Body of pancreas (tissue), 4 donors: ENCODE measurements at places on chromosomes 13 and 19.
A peak's percentile ranks its signal among the peaks of the same experiment; 100 is the strongest.

DNA sequence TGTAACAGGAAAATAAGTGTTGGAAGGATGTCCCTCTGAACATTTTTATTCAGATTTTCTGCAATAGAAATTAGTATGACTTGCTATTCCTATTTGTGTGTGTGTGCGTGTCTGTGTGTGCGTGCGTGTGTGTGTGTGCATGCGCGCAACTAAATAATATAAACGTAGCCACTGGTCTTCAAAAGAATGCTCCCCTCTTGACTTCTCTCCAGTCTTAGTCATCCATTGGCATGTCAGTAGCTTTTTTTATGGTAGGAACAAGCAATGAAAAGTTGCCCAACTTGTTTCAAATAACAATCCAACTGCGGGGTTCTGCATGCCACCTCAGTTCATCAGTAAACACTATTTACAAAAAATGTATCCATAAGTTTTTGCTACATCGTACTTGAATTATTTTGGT is 249.6 kb downstream of the GPC6 start:
- H3K4me3 ChIP-seq: no peak overlapping the region
- H3K36me3 ChIP-seq: no peaks in the 10 kb centered on the region
- H3K27ac ChIP-seq: no peak overlapping the region
- no peaks in the 10 kb centered on the region for H3K27me3 ChIP-seq
- DNase-seq: no peak

- no peaks in the 10 kb centered on the region for H3K36me3 ChIP-seq
- H3K4me1 ChIP-seq: no peaks in the 10 kb centered on the region
- H3K27me3 ChIP-seq: no peaks in the 10 kb centered on the region
- DNase-seq: no peak
These were observed 1744.8 kb upstream of the MIR17HG start for GRCh38 chr13:89602655-89603054.

GRCh38 chr13:73000027-73000674 is 58.7 kb upstream of the KLF5 start:
- no peak overlapping the region for H3K4me3 ChIP-seq
- H3K27me3 ChIP-seq: no peaks in the 10 kb centered on the region
- DNase-seq: no peak

- DNase-seq: no peak
- H3K4me3 ChIP-seq: no peak overlapping the region
- H3K27ac ChIP-seq: no peak overlapping the region
- peaks cover 11% of the 10 kb centered on the region for H3K4me1 ChIP-seq
- H3K27me3 ChIP-seq: no peaks in the 10 kb centered on the region
These were observed 596 bp downstream of the CEACAM4 start for GRCh38 chr19:41626278-41626677.

DNA sequence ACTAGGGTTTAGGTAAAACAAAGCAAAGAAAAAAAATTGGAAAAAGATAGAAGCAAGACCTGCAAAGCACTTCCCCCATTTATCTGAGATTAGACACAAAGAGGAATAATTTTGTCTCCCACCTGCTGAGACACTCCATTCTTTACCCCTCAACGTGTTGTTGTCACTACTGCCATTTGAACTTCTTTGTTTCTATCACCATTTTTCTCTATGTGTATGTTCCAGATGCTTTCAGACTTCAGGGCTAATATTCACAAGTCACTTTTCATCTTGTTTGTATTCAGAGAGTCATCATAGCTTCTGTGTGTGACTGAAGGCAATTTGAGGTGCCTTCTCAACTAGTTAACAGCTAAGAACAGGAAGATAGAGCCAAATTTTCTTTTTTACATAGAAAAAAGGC is 512.5 kb downstream of the TBC1D4 start:
- DNase-seq: no peak
- no peaks in the 10 kb centered on the region for H3K27me3 ChIP-seq
- H3K27ac ChIP-seq: no peak overlapping the region
- no peak overlapping the region for H3K4me3 ChIP-seq

DNA sequence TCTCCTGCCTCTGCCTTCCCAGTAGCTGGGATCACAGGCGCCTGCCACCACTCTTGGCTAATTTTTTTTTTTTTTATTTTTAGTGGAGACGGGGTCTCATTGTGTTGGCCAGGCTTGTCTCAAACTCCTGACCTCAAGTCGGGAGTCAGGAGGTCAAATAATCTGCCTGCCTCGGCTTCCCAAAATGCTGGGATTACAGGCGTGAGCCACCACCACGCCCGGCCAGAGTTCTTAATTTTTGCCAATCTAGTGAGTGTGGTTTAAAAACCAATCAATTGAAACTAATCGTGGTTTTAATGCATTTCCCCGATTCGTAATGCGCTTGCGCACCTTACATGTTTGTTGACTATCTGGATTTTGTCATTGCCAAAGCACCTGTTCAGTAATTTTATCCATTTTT is 37.0 kb downstream of the SKA3 start:
- H3K36me3 ChIP-seq: no peaks in the 10 kb centered on the region
- no peak for DNase-seq
- peak overlapping the region; percentile 88 for H3K27ac ChIP-seq

DNA sequence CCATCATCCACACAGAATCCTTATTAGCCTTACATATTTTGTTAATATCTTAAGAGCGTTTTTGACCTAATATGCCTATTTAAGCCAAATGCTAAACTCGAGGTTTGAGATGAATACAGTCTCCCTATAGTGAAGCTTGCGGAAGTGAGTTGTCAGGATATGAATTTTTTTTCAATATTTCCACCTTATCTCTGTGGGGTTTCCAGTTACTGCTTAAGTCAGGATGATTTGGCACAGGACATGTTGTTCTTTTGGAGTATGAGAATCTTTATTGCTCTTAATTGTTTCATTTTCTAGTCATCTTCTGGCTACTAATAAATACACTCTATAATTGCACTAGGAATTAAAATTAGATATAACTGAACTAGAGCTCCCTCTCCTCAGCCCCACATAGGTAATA is 44.2 kb upstream of the GPC6 start:
- H3K4me3 ChIP-seq: no peak overlapping the region
- no peaks in the 10 kb centered on the region for H3K27me3 ChIP-seq
- no peak overlapping the region for H3K27ac ChIP-seq
- no peaks in the 10 kb centered on the region for H3K4me1 ChIP-seq

DNA sequence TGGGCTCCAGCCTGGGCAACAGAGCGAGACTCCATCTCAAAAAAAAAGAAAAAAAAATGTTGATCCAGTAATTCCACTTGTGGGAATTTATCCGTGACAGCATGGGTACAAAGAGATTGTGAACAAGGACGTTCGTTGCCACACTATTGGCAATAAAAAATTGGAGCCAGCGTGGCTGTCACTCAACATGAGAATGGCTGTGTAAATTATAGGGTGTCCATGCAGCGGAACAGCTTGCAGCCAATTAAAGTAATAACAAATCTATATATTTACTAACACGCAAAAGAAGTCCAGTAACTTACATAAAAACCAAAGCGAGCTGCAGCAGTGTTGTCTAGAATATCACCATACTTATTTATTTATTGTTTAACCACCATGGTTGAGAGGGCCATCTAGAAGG is 19.3 kb downstream of the DPF1 start:
- no peak overlapping the region for H3K27ac ChIP-seq
- no peak overlapping the region for H3K4me3 ChIP-seq
- no peak for DNase-seq
- no peaks in the 10 kb centered on the region for H3K4me1 ChIP-seq
- H3K27me3 ChIP-seq: no peaks in the 10 kb centered on the region

DNA sequence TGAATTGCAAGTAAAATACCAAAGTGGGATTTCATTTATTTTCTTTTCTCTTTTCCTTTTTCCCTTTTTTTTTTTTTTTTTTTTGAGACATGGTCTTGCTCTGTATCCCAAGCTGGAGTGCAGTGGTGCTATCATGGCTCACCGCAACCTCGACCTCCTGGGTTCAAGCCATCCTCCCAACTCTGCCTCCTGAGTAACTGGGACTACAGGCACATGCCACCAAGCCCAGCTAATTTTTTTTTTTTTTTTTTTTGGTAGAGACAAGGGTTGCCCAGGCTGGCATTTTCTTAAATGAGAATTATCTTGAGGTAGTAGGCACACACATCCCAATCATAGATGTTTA is 68.5 kb upstream of the GPR183 start:
- H3K36me3 ChIP-seq: no peaks in the 10 kb centered on the region
- H3K27me3 ChIP-seq: no peaks in the 10 kb centered on the region
- H3K4me1 ChIP-seq: no peaks in the 10 kb centered on the region
- DNase-seq: no peak

DNA sequence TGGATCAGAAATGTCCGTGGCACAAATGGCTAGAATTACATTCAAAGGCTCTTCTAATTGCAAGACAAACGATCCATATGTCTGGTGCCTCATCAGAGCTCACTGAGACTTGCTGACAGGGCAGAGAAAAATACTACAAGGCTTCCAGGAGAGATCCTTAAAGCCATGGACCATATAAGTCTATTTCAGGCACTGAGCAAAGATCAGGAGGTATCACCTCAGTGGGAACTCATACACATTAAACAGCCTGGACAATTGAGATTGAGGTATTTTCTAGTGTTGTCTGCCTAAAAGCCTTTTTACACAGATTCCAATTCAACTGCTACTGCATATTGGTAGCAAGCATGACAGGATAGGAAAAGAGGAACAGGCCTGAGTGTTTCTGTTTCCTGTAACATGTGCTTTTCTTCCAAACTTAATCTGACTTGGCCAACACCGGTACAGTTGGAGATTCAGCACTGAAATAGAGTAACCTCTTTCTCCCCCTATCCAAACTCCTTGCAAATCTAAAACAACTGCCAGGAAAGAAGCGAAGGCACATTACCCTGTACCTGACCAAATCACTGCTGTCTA is 65.9 kb downstream of the SERP2 start:
- H3K4me3 ChIP-seq: no peak overlapping the region
- no peak for DNase-seq
- H3K27ac ChIP-seq: no peak overlapping the region
- peaks cover 9% of the 10 kb centered on the region for H3K4me1 ChIP-seq
- H3K36me3 ChIP-seq: no peaks in the 10 kb centered on the region
- H3K27me3 ChIP-seq: no peaks in the 10 kb centered on the region
